ENCODE measurements at places on chromosomes 13 and 19.

DNA sequence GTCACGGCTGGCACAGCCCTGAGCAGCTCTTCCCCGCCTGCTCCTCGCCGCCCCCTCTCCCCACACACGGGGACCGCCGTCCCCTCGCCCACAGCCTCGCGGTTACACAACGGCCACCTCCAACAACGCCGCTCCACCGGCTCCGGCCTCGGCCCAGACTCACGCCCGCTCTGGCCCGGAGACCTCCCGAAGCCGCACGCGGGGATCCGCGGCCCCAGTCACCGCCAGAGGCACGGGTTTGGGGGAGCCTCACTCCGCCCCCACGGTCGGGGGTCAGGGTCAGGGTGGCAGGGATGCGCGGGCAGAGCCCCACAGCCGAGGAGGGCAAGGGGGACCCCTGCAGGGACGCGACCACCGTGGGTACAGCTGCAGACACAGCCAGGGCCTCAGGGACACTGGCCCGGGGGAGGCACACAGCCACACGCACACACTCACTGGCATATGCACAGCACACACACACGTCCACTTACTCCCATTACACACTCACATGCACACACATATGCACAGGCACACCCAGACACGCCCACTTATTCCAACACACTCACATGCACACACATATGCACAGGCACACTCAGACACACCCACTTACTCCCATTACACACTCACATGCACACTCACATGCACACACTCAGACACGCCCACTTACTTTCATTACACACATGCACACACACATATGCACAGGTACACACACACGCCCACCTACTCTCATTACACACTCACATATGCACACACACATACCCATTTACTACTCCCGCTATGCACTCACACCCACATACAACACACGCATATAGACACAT lies 1.6 kb downstream of the TTYH1 start:
- DNase-seq = no peak

DNA sequence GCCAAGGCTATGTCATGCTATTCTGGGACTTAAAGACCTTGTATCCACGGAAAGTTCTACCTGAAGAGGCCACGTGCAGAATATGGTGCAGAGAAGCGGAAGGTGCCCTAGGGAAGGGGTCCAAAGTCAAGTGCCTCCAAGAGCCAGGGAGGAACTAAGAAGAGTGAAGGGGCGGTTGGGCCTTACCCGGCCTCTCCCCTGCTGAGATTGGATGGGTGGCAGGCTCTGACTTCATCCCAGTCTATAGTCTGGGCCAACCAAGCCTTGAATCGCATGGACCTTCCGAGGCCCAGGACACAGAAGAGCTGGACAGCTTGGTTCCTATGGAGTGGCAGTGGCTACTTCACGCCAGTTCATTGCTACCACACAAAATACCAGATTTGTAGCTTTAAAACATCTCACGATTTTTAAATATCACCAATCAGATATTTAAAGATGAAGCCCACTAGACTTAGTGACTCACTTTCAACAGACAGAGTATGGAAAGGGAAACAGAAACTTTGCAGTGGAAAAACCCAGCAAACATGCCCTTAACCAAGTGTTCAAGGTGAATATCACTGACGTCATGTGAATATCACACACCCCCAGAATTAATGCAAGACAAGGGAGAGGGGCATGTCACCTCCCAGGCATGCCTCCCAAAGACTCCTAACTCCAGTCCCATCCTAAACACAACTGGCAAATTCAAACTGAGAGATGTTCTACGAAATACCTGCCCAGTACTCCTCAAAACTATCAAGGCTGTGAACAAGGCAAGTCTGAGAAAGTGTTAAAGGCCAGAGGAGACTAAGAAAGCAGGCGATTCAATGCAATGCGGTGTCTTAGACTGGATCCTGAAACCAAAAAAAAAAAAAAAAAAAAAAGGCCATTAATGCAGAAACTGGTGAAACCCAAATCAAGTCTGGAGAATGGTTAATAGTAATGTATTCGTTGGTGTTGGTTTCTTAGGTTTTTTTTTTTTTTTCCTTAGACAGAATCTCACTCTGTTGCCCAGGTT lies 10.2 kb downstream of the C19orf12 start:
- no peak for DNase-seq

- no peak for DNase-seq
Measured at GRCh38 chr19:16739546-16739945, 19.9 kb downstream of the NWD1 start.

- no peak for DNase-seq
Measured at GRCh38 chr19:18307271-18307681, 15.6 kb downstream of the LSM4 start.

- DNase-seq = no peak
Measured at GRCh38 chr13:21338156-21338555, 120.9 kb downstream of the ZDHHC20 start.

DNA sequence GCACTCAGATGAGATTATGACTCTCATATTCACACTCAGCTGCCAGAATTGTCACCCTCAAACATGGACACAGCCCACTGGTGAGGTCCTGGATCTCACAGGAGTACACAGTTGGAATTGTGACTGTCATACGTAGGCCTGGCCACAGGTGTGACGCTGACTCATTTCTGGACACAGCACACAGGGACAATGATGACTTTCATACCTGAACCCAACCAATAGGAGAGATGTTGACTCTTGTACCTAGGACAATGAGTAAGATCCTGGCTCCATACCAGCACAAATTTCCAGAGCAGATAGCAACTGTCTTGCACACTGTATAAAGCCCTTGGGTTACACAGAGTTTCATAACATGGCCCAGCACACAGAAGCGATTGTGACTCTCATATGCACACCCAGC lies 46.4 kb downstream of the ZNF85 start:
- no peak for DNase-seq

GRCh38 chr13:27535546-27535945 lies 84.8 kb downstream of the LNX2 start:
- no peak for DNase-seq

DNA sequence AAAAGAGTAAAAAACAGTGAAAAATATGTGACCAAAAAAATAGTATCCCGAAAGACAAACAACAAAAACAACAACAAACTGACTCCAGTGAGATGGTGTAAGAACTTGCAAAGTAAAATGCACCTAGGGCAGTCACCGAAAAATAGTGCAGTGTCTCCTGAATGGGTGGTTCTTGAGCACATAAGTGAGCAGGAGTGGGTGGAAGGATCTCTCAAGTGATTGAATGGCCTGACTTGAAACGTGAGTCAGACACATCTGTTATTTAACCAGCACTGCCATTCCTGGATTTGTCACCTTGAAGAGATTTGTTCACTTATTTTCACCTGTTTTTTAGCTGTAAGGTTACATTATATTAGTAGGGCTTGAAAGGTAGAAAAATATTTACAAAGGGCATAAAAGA lies 3.5 kb downstream of the ZNF738 start:
- DNase-seq = no peak

DNA sequence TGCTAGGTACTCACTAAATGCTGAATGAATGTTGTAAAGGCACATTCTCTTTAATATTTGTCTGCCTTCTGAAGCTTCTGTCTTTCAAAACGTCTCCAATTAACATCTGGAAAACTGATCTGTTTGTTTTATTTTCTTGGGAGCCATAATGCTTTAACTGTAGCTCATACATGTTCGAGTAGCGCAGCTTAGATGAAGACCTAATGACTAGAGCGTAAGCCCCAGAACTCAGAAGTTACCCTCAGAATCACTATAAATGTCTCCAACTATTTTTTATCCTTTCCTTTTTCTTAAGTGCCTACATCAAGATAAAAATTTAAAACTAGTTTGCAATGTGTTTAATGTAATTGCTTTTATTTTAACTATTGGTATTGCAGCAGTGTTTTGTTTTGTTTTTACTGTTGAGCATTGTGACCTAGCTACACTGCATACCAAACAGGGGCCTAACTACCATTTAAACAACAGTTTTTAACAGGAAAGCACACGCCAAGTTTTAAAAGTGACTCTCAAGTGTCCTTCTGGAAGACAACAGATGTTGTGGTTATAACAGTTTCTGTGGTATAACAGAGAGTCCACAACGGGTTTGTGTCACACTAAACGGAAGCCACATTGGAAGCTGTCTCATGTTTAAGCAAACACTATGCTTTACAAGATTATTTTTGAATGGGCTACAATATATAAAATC lies 42.0 kb downstream of the MRPL57 start:
- DNase-seq = no peak

DNA sequence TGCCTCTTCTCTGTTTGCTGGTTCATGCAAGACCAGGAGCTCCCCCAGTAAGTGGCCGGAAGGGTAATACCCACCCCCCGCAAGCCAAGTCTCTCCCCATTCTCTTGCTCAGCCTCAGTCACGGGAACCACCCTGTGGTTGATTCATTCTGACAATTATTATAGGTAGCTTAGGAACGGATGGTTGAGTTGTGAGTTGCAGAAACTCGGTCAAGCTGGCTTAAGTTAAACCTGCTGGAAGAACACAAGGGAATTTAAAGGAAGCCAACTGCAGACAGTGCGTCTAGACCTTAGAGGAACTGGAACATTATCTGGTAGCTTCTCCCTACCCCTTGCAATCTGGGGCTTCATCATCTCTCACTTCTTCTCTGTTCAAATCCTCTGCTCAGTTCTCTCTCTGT lies 8.9 kb downstream of the FPR1 start:
- DNase-seq = peak; percentile 56

DNA sequence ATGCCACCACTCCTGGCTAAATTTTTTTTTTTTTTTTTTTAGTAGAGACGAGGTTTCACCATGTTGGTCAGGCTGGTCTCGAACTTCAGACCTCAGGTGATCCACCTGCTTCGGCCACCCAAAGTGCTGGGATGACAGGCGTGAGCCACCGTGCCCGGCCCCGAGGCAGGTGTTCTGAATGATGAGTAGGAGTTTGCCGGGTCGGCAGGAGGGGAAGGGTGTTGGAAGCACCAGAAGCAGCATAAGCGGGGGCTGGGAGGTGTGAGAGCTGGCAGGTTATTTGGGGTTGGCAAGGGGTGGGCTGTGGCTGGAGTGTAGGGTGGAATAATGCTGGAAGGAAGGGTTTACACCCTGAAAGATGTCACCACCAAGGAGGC lies 1.8 kb downstream of the SPPL2B start:
- DNase-seq = no peak

GRCh38 chr13:77065461-77066147 lies 38.6 kb upstream of the FBXL3 start:
- DNase-seq = no peak

DNA sequence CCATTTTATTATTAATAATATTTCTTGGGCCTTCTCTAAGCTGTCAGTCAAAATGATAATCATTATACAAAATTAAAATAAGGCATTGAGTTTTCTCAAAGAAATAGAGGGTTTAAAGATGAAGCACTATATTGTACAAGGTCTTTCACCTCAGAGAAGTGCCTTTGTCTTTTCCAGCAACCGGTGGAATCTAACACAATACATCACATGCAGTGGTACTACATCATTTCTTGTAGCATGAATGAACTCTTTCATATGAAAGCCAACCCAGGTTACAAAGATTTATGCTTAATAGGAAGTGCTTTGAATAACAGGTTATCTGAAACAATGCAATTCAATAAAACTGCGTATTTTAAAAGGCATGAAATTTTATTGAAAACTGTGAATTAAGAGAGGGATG lies 1620.8 kb downstream of the PCDH9 start:
- no peak for DNase-seq

GRCh38 chr19:14517446-14517839 lies 754 bp downstream of the DNAJB1 start:
- no peak for DNase-seq

DNA sequence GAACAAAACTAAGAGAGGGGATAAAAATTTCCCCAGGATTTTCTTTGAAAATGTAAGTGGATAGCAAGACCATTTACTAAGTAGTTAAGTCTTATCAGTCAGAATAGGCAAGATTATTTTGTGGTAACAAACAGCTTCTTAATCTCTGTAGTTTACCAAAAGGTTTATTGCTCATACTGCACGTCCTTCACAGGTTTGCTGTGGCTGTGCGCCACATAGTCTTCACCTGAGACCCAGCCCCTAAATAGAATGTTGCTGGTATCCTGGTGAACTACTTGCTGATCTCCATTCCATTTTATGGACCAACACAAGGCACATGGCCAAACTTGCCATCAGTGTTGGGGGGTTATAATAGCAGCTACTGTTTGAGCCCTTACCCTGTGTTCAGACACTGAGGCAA lies 44.6 kb downstream of the FNDC3A start:
- DNase-seq = no peak

DNA sequence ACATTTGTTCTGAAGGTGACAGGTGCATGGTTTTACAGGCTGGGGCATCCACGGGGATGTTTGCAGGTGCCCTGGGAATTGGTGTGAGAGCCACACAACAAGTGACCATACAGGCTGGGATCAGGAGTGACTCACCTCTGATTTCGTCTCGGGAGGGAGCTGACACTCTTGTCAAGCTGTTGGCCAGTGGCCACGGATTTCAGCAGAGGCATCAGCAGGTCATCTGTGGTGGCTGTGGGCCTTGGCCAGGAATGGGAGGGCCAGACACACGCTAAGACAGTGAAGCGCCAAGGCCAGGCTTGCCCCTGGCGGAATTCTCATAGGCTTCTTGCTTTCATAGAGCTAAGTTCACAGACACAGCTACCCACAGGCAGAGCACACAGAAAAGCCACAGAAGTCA lies 108.6 kb downstream of the HSPH1 start:
- DNase-seq = no peak

DNA sequence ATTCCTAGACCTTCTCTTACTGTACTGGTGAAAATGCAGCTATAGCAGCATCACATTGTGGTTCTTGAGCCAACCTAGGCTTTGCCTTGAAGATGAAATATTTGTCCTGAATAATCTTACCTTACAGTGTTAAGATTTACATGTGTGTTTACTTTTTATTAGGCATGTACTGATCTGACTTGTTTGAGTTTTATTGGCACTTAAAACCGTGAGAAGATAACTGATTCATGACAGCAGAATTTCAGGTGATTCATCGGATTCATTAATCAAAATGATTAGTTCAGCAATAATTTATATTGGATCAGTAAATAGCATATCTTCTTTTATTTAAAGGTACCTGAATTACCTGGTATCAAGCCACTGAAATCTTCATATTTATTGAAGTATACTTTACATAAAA lies 296.3 kb downstream of the KLF5 start:
- DNase-seq = no peak

- DNase-seq = peak; percentile 59
Measured at GRCh38 chr19:30512176-30513081, 140.2 kb downstream of the ZNF536 start.

All from fibroblast of skin of left quadriceps (primary cell).